ENCODE measurements at places on chromosomes 4 and X.

GRCh38 chr4:185640811-185641675, 105.7 kb upstream of the PDLIM3 start:
- DNase-seq: no peak

DNA sequence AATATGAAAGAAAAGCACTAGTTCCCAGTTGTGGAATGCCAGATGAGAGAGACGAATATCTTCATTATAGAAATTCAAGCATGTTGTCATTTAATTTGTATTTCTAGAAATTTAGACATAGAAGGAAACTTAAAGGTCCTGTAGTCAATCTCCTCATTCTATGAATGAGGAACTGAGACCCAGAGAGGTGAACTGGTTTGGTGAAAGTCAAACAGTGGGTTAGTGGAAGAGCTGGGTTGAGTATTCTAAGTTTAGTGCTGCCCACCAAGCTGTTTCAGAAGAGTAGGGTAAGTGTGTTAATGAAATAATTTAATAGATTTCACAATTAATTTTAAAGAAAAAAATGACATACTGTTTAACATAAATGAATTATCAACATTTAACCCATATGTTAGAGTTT, 655.2 kb downstream of the FAM133A start:
- DNase-seq: no peak

GRCh38 chr4:89482251-89482650, 174.7 kb upstream of the GPRIN3 start:
- DNase-seq: no peak

GRCh38 chrX:129632443-129632842, 22.3 kb downstream of the APLN start:
- DNase-seq: no peak

DNA sequence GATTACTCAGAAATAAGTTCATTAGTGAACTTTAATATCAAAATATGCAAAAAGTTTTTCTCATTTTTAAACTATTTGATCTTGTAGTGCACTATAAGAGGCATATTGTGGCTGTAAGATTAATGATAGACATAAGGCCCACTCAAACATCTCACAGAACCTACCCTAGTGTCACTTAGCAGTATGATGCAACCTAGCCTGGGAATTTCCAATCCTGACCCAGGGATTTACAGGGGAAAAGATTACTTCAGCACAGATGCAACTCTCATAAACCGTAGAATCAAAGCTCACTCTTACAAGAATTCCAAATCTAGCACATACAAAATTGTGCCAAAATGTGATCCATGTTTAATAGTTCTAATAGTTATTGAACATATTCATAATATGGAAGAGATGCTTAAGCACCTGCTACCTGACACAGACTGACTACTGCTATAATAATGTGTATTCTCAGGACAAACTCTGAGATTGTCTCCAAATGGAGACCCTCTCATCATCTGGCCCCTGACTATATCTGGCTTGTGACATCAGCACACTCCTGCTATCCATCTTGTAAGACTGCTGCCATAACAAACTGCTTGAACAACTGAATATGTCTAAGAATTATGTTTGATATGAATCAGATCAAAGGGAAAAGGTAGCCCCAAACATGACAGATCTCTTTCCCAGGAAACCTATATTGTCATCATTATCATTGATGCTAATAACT, 271.9 kb downstream of the PABPC4L start:
- no peak for DNase-seq

DNA sequence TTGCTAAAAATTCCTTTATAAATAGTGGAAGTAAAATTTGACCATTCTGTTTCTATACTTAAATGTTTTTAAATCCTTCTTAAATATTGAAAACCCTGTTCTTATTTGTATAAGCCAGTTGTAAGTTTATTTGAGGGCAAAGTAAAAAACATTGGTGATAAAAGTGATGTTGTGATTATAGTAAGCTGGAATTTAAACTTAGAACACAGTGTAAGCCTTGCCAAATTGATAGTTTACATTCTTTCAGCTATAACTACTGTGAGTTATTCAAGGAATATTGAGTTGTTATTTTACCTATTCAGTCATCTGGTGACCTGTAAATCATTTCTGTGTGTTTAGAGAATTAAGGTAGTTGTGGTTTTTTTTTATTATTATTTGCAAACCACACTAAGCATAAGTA, 9.6 kb downstream of the YY2 start:
- DNase-seq: no peak

- no peak for DNase-seq
These were observed 7.8 kb downstream of the CPEB2 start for GRCh38 chr4:15010038-15010585.

DNA sequence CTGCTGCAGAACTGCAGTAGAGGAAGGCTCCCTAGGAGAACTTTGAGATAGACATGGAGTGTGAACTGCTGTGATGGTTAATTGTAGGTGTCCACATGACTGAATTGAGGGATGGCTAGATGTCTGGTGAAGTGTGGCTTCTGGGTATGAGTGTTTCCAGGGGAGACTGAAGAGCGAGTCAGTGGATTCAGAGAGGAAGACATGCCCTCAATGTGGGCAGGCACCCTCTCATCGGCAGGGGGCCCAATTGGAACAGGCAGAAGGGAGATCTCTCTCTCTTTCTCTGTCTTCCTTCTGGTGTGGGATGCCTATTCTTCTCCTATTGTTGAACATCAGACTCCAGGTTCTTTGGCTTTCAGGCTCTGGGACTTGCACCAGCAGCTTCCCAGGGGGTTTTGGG, 304.7 kb upstream of the GATB start:
- DNase-seq: no peak

- DNase-seq: no peak
These were observed 67.1 kb upstream of the TAPT1 start for GRCh38 chr4:16293210-16293838.

- no peak for DNase-seq
These were observed 1.4 kb upstream of the MTHFD2L start for GRCh38 chr4:74156521-74156920.

DNA sequence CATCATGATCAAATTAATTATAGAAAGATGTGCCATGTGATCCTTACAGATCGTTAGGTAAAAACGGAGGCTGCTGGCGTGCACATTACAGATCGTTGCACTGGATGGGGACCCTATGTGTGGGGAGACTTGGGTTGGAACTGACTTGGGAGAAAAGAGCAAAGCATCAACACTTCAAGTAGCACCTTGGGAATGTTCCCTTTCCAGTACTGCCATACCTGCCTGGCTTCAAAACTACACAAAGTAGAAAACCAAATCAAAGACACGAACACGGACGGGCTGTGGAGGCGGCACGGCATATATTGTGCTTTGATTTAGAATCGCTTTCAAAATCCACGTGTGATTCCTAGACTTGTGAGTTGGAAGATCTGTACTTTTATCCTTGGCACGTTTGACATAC, 898 bp downstream of the CMC4 start:
- DNase-seq: no peak

GRCh38 chrX:19019996-19020395, 36.1 kb upstream of the PHKA2 start:
- DNase-seq: no peak

DNA sequence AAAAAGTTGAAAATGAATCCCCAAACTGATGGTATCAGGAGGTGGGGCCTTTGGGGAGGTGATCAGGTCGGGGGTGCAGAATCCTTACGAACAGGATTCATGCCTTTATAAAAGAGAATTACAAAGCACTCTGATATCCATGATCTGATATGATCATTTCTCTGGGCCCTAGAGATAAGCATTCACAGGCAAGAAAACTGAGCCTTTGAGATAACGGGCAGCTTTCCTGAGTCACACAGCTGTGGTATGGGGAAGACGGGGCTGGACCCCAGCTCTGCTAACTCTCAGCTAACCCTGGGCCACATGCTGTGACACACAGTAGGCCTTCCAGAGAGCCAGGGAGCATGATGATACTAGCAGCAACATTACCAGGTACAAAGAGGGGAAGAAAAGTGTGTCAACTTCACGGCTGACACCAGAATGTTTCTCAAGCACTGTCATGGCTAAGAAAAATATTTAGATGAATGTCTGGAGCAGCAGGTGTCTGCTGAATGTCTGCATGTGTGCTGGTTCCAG, 85.1 kb downstream of the SLC2A9 start:
- no peak for DNase-seq

DNA sequence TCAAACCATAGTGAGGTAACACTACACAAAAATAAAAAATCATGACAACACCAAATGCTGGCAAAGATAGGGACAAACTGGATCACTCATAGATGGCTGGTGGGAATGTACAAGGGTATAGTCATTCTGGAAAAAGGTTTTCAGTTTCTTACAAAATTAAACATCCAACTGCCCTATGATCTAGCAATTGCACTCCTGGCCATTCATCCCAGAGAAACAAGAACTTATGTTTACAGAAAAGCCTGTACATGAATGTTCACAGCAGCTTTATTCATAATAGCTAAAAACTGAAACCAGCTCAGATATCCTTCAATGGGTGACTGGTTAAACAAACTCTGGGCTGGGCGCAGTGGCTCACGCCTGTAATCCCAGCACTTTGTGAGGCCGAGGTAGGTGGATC, 43.3 kb downstream of the NYX start:
- no peak for DNase-seq

GRCh38 chr4:1626151-1626550, 58.0 kb downstream of the FAM53A start:
- DNase-seq: no peak

Measured in stimulated activated CD4-positive, alpha-beta T cell treated with anti-CD3 and anti-CD28 coated beads, Interleukin-1b, Interleukin-23, amount 100 ng/mL, for 1 hour (primary cell).